Activated CD8-positive, alpha-beta memory T cell treated with anti-CD3 and anti-CD28 coated beads, Interleukin-2, amount 10 ng/mL, durations not matched to agents 7 days and 5 days (primary cell): ENCODE measurements at places on chromosomes 5 and 9. TPM values are rescaled to one million over a fixed set of nuclear protein-coding genes. Genes with fewer than 3 reads are reported as not detected.
A peak's percentile ranks its signal among the peaks of the same experiment; 100 is the strongest.

- H3K27me3 ChIP-seq, result peaks cover 16% of the 10 kb centered on the region
- H3K4me1 ChIP-seq, result peaks cover 79% of the 10 kb centered on the region
- no peak for DNase-seq
- H3K36me3 ChIP-seq, result peaks cover 2% of the 10 kb centered on the region
- H3K4me3 ChIP-seq, result peak overlapping the region; percentile 70
Measured at GRCh38 chr5:148830211-148830610, 3.8 kb downstream of the ADRB2 start.

- no peak overlapping the region for H3K4me3 ChIP-seq
- DNase-seq, result no peak
- H3K27ac ChIP-seq, result no peak overlapping the region
- no peaks in the 10 kb centered on the region for H3K27me3 ChIP-seq
- H3K36me3 ChIP-seq, result no peaks in the 10 kb centered on the region
Measured at GRCh38 chr5:81908044-81908443, 63.8 kb upstream of the ATG10 start.

GRCh38 chr9:26516773-26517343 lies 375.7 kb downstream of the CAAP1 start:
- no peaks in the 10 kb centered on the region for H3K27me3 ChIP-seq
- no peak overlapping the region for H3K4me3 ChIP-seq
- DNase-seq, result no peak
- H3K36me3 ChIP-seq, result no peaks in the 10 kb centered on the region
- H3K27ac ChIP-seq, result no peak overlapping the region

- no peaks in the 10 kb centered on the region for H3K27me3 ChIP-seq
- no peak for DNase-seq
- H3K4me3 ChIP-seq, result no peak overlapping the region
Measured at GRCh38 chr5:15510831-15511230, 10.9 kb downstream of the FBXL7 start.

Gene MYMK
- total RNA-seq, result not detected

Gene GRIN1
- not detected for total RNA-seq

Gene PCDHGA3
- total RNA-seq, result 0.15 TPM

Gene CDC23
- 37.0 TPM for total RNA-seq

GRCh38 chr5:143560378-143560777 lies 156.9 kb upstream of the NR3C1 start:
- no peak overlapping the region for H3K4me3 ChIP-seq
- no peak for DNase-seq
- peaks cover 22% of the 10 kb centered on the region for H3K4me1 ChIP-seq

GRCh38 chr5:166910995-166911394 lies 1380.5 kb upstream of the WWC1 start:
- H3K4me3 ChIP-seq, result no peak overlapping the region
- no peaks in the 10 kb centered on the region for H3K4me1 ChIP-seq
- no peaks in the 10 kb centered on the region for H3K36me3 ChIP-seq

DNA sequence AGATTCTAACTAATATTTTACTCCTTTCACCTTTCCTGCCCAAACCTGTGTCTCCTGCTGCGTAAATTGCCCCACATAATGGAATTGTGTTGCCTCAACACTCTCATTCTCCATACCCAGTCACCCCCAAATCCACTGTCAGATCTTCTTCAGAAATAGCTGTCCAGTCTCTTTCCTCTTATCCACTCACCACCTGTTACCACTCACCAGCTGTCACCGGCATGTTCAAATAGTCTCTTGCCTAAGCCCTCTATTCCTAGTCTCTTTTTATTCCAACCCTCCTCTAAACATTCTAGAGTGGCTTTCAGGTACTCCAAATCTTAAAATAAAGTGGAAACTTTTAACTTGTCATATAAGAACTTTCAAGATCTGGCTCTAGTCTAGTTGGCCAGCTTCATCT lies 262.0 kb upstream of the FBXL7 start:
- DNase-seq, result no peak
- H3K27me3 ChIP-seq, result no peaks in the 10 kb centered on the region
- no peaks in the 10 kb centered on the region for H3K4me1 ChIP-seq
- H3K36me3 ChIP-seq, result no peaks in the 10 kb centered on the region
- H3K27ac ChIP-seq, result no peak overlapping the region

DNA sequence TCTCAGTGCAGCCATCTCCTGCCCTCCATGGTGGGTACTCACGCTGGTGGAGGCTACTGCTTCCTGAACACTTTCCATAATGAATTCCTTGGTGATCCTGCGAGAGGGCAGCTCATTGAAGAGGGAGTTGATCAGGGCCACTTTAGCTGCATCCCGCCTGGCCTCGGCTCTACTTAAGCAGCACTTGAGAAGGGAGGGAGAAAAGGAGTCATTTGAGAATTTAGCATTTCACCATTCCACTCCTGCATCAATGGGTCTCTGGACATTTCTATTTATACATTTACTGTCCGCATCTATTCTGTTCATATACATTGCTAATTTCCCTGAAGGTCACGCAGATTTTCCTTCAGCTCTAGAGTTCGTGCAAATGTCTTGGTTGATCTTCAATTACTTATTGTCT lies 35.1 kb downstream of the LIX1 start:
- H3K36me3 ChIP-seq, result no peaks in the 10 kb centered on the region
- H3K4me3 ChIP-seq, result no peak overlapping the region
- no peaks in the 10 kb centered on the region for H3K4me1 ChIP-seq
- H3K27me3 ChIP-seq, result peaks cover 15% of the 10 kb centered on the region
- DNase-seq, result no peak
- no peak overlapping the region for H3K27ac ChIP-seq

DNA sequence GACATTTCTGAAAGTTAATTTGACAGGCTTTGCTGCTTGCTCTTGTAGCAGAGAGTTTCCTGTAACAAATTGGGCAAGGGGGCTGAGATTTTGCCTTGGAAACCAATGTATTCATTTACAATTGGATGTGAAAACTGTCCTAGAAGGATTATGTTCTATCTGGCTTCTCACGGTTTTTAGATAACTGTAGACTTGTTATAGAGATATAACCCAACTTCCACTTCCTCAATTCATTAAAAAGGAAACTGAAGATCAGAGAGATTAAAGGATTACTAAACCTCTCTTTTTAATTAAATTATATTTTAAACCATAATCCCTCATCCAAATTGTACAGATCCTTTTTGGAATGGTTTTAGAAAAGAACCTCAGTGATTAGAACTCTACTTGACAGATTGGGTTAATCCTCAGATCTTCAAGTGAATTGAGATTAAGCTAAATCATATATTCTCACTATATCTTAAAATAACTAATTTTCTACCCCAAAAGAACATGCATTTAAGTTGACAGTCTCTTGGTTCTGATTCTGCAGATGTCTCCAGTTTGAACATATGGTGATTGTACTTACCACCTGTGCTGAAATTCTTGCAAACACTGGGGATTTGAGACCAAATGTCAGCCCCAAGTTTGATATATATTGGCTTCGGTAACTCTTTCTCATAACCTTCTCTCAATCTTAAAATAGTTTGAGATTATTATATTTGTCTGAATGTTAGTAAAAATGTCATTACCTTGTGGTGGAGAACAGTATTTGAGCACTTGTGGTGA lies 130.1 kb upstream of the C9orf72 start:
- no peak overlapping the region for H3K27ac ChIP-seq
- no peak overlapping the region for H3K4me3 ChIP-seq
- H3K36me3 ChIP-seq, result no peaks in the 10 kb centered on the region
- no peaks in the 10 kb centered on the region for H3K4me1 ChIP-seq

Gene C5orf58
- not detected for total RNA-seq

- no peaks in the 10 kb centered on the region for H3K36me3 ChIP-seq
- no peak overlapping the region for H3K4me3 ChIP-seq
Measured at GRCh38 chr9:130396581-130396980, 48.2 kb upstream of the ASS1 start.

- H3K4me1 ChIP-seq, result peaks cover 41% of the 10 kb centered on the region
- H3K27ac ChIP-seq, result no peak overlapping the region
- H3K36me3 ChIP-seq, result no peaks in the 10 kb centered on the region
- DNase-seq, result no peak
Measured at GRCh38 chr5:139646912-139647505, 1.1 kb upstream of the CXXC5 start.

DNA sequence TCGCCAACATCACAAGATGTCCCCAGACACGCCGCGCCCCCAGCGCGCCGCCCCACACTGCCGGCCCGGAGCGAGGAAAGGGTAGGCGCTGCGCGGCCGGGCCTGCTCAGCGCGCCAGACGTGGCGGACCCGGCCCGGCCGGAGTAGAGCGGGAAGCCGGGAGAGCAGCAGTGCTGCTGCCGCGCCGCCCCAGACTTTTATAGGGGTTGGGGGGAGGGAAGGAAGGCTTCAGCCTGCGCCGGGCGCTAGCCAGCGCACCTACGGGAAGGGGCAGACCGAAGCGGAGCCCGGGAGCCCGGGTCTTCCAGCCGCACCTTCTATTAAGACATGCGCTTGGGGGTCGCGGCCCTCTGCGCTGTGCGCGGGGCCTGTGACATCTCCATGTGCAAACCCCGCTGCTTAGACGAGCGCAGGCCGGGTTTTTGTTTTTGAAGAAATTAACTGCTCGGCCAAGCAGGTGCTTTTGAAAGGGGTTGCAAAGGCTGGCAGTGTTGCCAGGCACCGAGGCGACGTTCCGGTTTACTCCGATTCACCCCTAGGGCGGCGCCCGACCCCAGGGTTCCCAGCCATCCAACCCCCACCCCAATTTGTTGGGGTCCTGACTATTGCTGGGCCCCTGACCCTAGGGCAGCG lies 353 bp upstream of the PAX5 start:
- H3K36me3 ChIP-seq, result peaks cover 3% of the 10 kb centered on the region
- no peak for DNase-seq
- peaks cover 43% of the 10 kb centered on the region for H3K4me1 ChIP-seq
- peak overlapping the region; percentile 15 for H3K27ac ChIP-seq

DNA sequence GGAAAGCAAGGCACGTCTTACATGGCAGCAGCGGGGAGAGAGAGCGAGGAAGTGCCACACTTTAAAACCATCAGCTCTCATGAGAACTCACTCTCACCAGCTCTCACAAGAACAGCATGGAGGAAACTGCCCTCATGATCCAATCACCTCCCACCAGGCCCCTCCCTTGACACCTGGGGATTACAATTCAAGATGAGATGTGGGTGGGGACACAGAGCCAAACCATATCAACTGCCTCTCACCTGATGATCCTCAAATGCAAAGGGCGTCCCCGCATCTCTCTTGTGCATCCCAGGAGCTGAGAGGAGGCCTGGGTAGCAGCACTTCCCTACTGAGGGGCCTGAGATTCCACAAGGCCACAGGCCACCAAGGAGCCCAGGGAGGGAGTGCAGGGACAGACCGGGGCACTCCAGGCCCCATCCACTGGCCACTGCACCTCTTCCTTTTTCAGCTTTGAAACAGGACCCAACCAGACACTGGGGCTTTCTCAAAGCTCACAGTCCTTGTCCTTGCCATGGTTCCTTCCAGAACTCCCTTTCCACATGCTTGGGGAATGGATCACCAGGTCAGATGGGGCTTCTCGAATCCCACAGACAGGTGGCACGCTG lies 54.5 kb upstream of the IL17B start:
- H3K4me3 ChIP-seq, result no peak overlapping the region
- peaks cover 28% of the 10 kb centered on the region for H3K4me1 ChIP-seq
- no peak for DNase-seq
- no peaks in the 10 kb centered on the region for H3K36me3 ChIP-seq
- H3K27me3 ChIP-seq, result peaks cover 10% of the 10 kb centered on the region

DNA sequence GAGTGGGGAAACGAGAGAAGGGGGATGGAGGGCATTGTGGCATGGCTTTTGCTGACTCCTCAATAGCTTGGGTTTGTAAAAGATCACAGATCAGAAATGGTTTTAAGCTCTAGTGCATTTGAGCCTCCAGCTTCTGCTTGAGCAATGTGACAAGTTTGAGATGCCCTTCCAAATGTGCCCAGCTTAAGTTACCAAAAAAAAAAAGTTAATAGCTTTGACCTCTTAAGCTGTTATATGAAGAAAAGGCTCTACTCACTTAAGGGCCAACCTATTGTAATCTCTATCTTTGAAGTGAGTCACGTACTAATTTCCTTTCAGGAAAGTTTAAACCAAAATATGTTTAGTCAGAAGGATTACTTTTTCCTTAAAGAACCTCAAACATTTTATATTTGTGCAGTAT lies 428.8 kb upstream of the ACTBL2 start:
- no peaks in the 10 kb centered on the region for H3K4me1 ChIP-seq
- no peak for DNase-seq
- no peak overlapping the region for H3K27ac ChIP-seq
- no peaks in the 10 kb centered on the region for H3K36me3 ChIP-seq
- no peak overlapping the region for H3K4me3 ChIP-seq

Gene NTNG2
- total RNA-seq, result 14.5 TPM

Gene PRSS3
- total RNA-seq, result not detected

Gene OLFM1
- not detected for total RNA-seq

DNA sequence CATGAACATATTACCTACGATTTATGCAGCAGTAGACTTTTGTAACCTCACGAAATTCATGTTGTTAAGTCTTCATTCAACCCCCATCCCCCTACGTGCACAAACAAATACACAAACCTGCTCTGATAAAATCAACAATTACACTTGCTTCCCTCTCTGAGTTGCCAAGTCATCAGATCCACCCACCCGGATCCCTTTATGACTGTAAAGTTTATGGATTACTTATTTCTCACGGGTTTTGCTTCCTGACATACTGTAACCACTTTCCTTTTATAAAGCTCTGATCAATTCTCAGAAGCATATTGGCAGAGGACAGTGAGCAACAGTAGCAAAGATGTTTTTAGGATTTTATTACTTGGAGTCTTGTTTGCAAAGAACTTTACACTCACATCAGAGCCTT lies 70.5 kb downstream of the MLLT3 start:
- peak; percentile 53 for DNase-seq
- no peaks in the 10 kb centered on the region for H3K27me3 ChIP-seq
- H3K27ac ChIP-seq, result peak overlapping the region; percentile 36
- H3K36me3 ChIP-seq, result peaks cover 18% of the 10 kb centered on the region

DNA sequence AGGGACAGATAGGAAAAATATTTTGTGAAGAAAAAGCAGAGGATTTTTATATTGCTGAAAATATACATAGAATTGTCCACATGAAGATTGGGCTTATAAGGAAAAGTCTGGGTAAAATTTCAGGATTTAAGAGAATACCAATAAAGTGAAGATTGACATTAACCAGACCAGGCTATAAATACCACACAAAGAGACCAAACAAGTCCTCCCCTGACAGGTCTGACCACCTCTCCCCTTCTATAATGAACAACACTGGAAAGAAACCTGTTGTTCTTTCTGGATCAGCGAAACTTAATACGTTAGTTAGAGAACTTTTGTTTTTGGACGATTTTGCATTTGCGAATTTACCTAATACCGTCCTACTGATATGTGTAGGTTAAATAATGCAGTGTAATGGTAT lies 138.3 kb downstream of the ISL1 start:
- no peaks in the 10 kb centered on the region for H3K27me3 ChIP-seq
- H3K4me3 ChIP-seq, result no peak overlapping the region
- no peaks in the 10 kb centered on the region for H3K4me1 ChIP-seq
- no peaks in the 10 kb centered on the region for H3K36me3 ChIP-seq
- no peak for DNase-seq

GRCh38 chr5:67453111-67453905 lies 256.7 kb upstream of the CD180 start:
- no peak overlapping the region for H3K4me3 ChIP-seq
- no peaks in the 10 kb centered on the region for H3K36me3 ChIP-seq
- H3K27me3 ChIP-seq, result no peaks in the 10 kb centered on the region
- DNase-seq, result no peak
- no peaks in the 10 kb centered on the region for H3K4me1 ChIP-seq

Gene TLR4
- total RNA-seq, result not detected

Gene KCNMB1
- total RNA-seq, result not detected

Gene TTF1
- total RNA-seq, result 29.7 TPM
